ENCODE measurements at places on chromosomes 12 and 14.

DNA sequence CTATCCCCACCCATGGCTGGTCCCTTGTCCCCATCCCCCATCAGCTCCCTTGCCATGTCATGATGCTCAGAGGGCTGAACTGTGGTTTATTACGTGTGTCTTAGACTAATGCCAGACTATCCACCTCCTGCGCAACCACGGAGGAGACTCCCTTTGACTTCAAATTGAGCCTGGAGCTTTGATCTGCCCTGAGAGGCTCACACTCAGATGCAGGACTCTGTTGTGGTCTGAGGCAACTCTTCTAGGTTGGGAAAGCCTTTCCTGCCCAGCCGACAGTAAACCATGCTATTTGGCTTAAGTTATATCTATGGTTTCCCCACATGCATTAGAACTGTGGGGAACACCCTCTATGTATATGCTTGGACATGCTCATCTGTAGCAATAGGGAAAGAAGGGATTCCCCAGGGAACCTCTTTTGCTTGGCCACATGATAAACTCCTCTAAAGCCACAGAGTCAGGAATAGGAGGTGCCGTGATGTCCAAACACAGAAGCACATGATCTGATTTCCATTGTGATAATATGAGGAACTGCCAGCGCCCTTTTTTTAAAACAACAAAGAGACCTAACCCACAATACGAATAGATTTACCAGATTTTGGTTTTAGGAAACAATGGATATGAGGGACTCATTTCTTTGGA is 11.1 kb upstream of the LGALS3 start:
- no peak for DNase-seq

DNA sequence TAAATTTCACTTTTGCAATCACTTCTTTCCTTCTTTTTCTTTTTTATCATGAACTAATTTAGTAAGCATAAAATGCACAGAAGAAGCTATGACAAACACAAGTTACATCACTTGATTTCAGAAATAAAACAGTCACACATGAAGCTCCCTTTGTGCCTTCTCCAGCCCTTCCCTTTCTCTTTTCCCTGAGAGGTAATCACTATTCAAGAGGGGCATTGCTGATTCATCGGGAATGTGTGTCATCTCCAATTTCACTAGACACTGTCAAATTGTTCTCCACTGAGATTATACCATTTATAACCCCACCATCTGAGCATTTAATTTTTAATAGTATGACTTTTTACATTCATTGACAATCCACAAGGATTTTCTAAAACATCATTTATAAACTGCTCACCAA is 91.6 kb upstream of the PTPRQ start:
- no peak for DNase-seq

DNA sequence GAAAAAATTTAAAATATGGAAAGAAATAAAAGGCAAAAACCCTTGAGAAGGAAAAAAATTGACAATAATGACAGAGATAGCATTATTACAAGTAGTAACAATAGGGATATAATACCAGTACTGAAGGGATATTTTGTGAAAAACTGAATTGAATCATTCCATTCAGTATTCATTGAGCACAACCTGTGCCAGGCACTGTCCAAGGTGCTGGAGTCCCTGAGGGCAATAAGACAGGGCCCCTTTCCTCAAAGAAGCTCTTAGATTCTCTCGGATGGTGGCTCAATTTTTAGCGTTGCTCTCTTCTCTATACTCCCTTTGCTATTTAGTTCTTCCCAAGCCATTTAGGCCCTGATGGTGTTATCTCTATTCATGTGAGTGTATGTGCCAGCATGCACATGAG is 34.3 kb upstream of the GAS2L3 start:
- no peak for DNase-seq

GRCh38 chr12:76627346-76628135 is 68.0 kb upstream of the OSBPL8 start:
- DNase-seq = no peak

DNA sequence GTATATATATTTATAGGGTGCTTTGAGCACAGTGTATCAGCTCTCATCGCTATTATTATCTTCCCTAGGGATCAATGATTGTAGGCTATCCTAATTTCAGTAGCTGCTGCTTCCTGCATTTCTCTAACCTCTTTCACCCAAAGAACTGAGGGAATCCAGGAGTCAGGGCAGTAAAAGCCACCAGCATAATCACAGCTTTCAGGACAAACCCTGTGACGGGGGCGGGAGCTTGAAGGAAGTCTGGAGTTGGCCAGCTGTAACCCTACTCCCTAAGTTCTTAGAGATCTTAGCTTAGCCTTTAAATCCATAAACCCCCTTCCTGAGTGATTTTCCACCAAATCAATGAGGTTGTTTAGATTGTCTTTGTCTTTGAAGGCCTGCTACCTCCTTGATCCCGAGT is 33.7 kb downstream of the FLVCR2 start:
- no peak for DNase-seq

DNA sequence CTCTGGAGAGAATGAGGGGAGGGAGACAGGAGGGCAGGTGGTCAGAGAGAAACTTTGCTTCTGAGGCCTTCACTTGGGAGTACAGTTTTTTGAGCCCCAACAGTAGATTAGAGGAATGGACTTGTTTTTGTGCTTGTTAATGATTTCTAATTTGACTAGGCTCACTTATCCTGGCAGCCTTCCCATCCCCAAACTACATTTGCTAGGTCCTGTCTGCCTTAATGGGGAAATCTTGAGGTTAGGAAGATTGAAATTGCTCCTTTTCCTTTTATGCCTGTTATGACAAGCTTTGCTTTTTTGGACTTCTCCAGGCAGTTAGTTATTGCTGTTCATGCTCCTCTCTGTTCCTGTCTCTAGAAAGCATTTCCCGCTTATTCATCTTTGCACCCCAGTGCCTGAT is 37.7 kb downstream of the SYNE2 start:
- no peak for DNase-seq

DNA sequence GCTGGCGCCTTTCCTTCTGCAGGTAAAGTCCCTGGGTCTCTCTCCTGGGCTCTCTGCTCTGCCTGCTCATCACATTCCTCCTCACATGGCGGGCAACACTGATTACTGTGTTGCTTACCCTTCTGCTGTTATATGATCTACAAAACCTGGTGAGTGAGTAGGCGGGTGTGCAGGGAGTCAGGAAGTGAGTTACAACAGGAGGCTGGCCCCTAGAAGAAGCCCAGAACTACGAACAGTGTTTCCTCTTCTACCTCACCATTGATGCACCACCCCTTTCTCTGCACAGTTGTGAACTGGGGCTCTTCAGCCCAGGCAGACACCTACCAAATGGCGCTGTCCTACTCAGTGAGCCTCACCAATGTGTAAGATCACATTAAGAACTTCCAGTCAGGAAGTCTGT is 4.9 kb upstream of the KLHL33 start:
- peak; percentile 24 for DNase-seq

- DNase-seq = no peak
Measured at GRCh38 chr12:130591736-130592135, 124.4 kb downstream of the RIMBP2 start.

DNA sequence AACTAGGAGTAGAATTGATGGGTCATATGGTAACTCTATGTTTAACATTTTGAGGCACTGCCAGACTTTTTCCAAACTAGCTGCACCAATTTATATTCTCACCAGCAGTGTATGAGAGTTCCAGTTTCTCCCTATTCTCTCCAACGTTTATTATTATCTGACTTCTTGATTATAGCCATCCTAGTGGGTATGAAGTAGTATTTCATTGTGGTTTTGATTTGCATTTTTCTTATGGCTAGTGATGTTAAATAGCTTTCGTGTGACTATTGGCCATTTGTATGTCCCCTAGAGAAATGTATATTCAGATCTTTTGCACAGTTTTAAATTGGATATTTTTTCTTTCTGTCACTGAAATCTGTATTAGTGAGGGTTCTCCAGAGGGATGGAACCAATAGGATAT is 37.8 kb downstream of the HELB start:
- DNase-seq = no peak

DNA sequence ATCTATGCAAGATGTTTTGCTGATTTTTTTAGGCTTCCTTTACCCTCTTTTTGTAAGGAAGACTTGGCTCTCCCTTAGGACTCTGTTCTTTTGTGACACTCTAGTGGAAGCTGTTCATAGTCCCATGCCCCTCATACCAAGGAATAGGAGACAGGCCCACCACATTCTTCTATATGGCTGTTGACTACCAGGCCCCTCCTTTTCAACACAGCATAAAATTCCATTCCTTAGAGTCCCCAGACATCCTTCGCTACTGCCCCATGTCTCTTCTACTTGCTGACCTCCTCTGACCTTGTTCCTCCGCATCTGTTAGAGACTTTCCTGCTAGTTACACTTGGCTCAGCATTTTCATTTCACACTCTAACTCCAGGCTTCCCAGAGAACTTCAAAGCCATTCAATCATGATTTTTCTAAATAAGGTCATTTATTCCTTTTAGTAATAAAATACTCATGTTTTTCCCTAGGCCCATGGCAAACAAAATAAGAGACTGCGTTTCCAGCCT is 9.7 kb downstream of the PIK3C2G start:
- no peak for DNase-seq

DNA sequence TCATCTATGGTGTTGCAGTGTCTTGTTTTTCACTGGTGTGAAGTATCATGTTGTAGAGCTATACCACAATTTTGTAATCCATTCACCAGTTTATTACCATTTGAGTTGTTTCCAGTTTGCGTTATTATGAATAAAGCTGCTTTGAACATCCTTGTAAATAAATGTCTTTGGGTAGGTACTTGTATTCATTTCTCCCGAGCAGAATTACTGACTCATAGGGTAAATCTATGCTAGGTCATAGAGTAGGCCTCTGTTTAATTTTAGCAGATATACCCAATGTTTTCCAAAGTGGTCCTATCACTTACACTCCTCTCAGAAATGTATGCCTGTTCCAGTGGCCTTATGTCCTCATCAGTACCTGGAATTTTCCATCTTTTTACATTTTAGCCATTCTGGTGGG is 6.6 kb upstream of the GOLGA5 start:
- DNase-seq = no peak

- DNase-seq = no peak
Measured at GRCh38 chr12:129720618-129721017, 183.2 kb downstream of the TMEM132D start.

- DNase-seq = no peak
Measured at GRCh38 chr12:54036620-54037359, 3.9 kb downstream of the HOXC5 start.

- no peak for DNase-seq
Measured at GRCh38 chr14:26206640-26207039, 391.2 kb downstream of the NOVA1 start.

DNA sequence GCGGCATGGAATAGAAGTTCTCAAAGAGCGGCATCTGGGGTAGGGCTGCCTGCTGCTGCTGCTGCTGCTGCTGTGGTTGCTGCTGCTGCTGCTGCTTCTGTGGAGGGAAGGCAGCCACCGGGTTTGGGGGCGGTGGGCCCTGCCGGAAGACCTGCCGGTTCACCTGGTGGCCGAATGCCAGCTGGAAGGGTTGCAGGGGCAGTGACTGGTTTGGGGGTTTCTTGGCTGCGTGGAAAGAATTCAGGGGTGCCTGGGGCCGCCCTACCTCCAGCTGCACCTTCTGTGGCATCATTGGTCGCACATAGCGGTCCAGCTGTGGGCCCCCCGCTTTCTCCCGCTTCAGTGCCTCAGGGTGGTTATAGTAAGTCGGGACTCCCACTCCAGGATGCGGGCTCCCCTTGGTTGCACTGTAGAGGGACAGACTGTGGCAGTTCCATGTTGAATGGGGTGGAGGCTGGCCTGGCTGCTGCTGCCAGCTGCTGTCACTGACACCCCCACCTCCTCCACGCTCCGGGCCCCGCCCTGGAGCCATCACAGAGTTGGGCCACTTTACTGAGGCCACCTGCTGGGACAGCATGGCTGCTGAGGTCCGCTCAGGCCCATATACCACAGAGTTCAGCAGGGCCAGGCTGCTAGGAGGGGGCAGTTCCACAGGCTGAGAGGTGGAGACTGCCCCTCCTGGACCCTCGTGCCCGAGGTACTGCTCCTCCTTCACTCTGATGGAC is 25.2 kb upstream of the PNMA1 start:
- DNase-seq = no peak

- no peak for DNase-seq
Measured at GRCh38 chr14:70685474-70686197, 43.9 kb downstream of the TTC9 start.

GRCh38 chr14:94917041-94917600 is 147.2 kb upstream of the GSC start:
- DNase-seq = no peak

- peak; percentile 58 for DNase-seq
Measured at GRCh38 chr14:52694761-52695480, 437 bp downstream of the ERO1A start.

DNA sequence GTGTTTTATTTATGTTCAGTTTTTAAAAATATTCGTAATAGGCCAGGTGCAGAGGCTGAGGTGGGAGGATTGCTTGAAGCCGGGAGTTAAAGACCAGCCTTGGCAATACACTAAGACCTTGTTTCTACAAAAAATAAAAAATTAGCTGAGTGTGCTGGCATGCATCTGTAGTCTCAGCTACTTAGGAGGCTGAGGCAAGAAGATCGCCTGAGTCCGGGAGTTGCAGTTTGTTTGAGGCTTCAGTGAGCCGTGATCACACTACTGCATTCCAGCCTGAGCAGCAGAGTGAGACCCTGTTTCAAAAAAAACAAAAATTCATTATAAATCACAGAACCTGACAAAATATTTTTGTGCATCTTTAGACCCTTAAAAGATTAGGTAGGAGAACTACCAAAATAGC is 240.1 kb upstream of the ARHGAP5 start:
- no peak for DNase-seq

DNA sequence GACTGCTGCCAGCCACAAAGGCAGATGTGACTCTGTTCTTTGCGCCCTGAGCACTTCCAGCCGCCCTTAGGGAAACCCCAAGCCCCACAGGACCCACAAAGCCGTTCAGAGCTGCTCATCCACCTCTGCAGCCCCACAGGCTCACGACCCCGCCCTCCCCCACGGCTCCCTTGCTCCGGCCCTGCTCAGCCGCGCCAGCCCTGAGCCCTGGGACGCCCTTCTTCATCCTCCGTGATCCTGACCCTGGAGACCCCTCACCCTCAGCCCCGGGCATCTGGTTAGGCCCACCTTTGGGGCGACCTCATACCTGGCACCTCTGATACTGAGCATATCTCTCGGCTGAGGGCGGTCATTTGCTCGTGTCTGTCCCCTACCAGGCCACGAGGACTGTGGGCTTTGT is 125.8 kb upstream of the EVL start:
- DNase-seq = no peak

- DNase-seq = no peak
Measured at GRCh38 chr12:115847398-115847797, 430.1 kb downstream of the MED13L start.

Measured in activated gamma-delta T cell treated with Interleukin-2 at 50 U/mL for 16 hours (primary cell).